Urinary bladder (tissue), 4 donors: ENCODE measurements at places on chromosomes 1 and 21. TPM values are rescaled to one million over a fixed set of nuclear protein-coding genes. Genes with fewer than 3 reads are reported as not detected.

- DNase-seq = no peak
These were observed 18.8 kb upstream of the RGS16 start for GRCh38 chr1:182622901-182623528.

DNA sequence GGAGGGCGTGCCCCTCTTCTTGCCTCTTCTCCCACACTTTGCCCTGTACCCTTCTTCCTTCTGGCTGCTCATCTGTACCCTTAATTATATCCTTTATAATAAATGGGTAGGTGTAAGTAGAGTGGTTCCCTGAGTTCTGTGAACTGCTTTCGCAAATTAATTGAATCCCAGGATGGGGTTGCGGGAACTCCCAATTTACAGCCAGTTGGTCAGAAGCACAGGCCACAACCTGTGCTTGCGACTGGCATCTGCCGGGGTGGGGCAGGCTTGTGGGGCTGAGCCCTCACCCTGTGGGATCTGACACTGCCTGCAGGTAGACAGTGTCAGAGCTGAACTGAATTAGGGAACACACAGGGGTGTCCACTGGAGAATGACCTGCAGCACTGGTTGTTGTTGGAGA is 244.9 kb downstream of the KCNJ6 start:
- no peak for DNase-seq

- DNase-seq = no peak
These were observed 295.5 kb upstream of the KAZN start for GRCh38 chr1:14303011-14303410.

- DNase-seq = no peak
These were observed 42.4 kb downstream of the PEX14 start for GRCh38 chr1:10516925-10517676.

GBP1 gene
- 68.6 TPM for total RNA-seq

DNA sequence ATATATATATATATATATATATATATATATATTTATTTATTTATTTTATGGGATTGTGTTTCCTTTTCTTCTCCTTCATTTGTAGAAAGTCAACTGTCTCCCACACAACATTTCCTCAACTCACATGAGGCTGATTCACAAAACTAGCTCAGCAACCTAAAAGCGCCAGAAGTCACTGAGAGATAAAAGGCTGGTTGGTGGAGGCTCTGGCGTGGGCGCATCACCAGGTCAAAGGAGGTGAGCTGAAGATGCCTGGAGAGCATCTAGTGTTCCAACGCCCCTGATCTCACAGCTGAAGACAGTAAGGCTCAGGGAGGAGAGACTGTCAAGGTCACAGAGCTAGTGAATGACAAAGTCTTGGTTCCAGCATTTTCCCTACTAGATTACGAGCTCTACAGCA is 78.0 kb downstream of the HLCS start:
- no peak for DNase-seq
